Activated CD8-positive, alpha-beta T cell treated with anti-CD3 and anti-CD28 coated beads for 36 hours (primary cell): ENCODE measurements at places on chromosomes 1 and 21. TPM values are rescaled to one million over a fixed set of nuclear protein-coding genes. Genes with fewer than 3 reads are reported as not detected.

DNA sequence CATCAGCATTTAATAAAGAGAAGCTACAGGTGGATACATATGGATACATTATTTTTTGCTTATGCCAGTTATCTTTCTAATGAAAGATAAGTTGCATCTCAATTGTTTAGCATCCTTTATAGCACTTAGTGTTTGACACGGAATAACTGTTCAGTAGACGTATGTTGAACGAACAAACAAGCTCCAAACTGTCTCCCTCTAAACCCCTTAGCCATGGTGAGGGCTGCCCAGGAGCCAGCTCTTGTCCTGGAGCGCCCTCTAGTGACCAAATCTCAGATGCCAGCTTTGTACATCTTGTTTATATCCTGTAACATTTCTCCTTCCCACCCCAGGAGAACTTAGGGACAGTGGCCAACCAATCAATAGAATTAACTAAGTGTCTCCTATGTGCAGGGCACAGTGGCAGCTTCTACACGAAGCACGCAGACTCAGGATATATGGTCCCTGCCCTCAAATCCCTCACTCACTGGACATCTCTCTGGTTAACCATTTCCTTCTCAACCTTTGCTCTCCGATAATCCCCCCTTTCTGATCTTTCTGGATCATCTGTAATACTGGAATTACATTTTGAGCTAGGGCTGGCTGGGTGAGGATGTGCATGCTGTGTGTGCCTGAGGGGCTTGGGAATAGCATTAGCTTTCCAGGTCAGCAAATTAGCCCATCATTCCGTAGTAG is 22.9 kb downstream of the KCNA10 start:
- no peak overlapping the region for H3K4me3 ChIP-seq
- H3K27me3 ChIP-seq: no peaks in the 10 kb centered on the region
- no peaks in the 10 kb centered on the region for H3K36me3 ChIP-seq

DNA sequence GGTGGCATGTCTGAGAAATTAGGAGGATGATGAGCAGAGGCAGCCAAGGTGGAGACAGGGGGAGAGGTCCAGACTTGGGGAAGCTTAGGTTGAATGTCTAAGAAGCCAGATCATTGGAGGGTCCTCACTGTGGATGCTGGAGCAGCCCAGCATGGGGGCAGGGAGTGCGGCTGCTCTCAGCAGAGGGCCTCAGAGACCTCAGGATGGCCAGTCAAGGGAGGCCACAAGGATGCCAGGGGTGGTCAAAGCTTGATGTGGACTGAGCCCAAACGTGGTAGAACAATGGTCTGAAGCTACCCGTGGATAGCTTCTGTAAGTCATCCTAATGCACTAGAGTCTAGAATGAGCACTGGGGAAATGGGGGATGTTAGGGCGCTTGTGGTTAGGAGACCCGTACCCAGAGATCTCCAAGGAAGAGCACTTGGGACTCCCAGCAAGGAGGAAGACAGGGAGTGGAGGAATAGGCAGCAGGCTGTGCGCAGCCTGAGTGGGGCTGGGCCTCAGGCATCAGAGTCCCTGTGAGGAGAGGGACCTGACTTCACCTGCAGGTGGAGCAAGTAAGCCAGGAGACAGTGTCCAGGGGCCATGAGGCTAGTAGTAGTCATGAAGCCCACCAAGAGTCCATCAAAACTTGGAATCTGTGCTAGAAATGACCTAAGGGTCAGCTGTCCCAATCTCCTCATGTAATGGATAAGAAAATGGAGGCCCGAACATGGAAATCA is 4.3 kb upstream of the S100A9 start:
- peaks cover 5% of the 10 kb centered on the region for H3K4me1 ChIP-seq
- peak; percentile 16 for DNase-seq
- peaks cover 4% of the 10 kb centered on the region for H3K27me3 ChIP-seq
- no peak overlapping the region for H3K27ac ChIP-seq
- H3K36me3 ChIP-seq: no peaks in the 10 kb centered on the region

DNA sequence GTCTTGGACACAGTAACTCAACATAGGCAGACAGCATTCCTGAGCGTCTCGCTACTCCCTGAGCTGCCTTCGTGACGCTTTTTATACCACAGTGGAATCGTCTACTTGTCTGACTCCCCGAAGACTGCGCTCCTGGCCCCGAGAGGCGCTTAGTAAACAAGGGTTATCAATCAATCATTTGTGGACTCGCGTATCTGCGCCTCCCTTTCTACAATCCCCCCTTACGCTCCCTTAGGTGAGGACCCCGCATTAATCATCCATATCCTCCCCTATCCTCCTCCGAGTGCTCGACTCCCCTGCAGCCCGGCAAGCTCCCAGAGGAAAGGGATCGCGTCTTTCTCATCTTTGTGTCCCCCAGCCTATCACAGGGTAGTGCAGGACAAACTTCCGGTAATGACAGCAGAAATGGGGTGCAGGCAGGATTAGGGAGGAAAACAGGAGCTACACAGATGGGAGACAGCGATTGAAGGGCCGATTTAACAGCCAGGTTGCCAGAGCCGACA is 522 bp downstream of the TMEM59 start:
- H3K4me3 ChIP-seq: no peak overlapping the region
- peaks cover 37% of the 10 kb centered on the region for H3K4me1 ChIP-seq
- peak; percentile 43 for DNase-seq

GRCh38 chr1:153907134-153907533 is 15.6 kb downstream of the GATAD2B start:
- no peak overlapping the region for H3K4me3 ChIP-seq
- DNase-seq: no peak
- peak overlapping the region; percentile 35 for H3K27ac ChIP-seq
- peaks cover 29% of the 10 kb centered on the region for H3K36me3 ChIP-seq
- H3K27me3 ChIP-seq: no peaks in the 10 kb centered on the region

DNA sequence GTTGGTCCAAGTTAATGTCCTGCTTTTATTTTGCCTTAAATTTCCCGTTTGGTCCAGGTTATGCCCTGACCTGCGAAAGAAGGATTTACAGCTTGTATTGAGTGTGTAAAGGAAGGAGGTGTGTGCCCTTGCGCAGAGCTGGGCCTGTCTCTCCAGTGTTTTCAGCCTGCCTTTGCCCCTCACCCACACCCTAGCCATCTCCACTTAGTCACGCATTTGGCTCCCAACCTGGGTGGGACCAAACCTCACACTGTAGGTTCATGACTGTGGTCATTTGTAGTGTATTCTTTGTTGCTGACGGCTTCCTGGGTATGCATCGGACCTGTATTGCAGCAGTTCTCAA is 572 bp upstream of the SRSF10 start:
- peaks cover 31% of the 10 kb centered on the region for H3K4me1 ChIP-seq
- DNase-seq: peak; percentile 81
- H3K4me3 ChIP-seq: peak overlapping the region; percentile 98
- peaks cover 41% of the 10 kb centered on the region for H3K36me3 ChIP-seq
- H3K27ac ChIP-seq: peak overlapping the region; percentile 98
- H3K27me3 ChIP-seq: no peaks in the 10 kb centered on the region

DNA sequence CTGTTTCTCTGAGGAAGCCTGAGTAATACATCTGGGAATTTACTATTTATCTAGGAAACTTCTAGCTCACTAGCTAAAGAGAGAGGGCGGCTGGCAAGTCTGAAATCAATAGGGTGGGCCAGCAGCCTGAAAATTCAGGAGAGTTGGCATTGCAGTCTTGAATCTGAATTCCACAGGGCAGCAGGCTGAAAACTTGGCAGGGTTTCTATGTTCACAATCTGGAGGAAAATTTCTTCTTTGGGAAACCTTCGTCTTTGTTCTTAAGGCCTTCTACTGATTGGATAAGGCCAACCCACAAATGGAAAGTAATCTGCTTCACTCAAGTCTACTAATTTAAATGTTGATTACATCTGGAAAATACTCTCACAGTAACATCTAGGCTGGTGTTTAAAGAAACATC is 101.0 kb upstream of the COG2 start:
- H3K27me3 ChIP-seq: peaks cover 8% of the 10 kb centered on the region
- no peak overlapping the region for H3K27ac ChIP-seq
- DNase-seq: no peak
- no peaks in the 10 kb centered on the region for H3K4me1 ChIP-seq
- no peaks in the 10 kb centered on the region for H3K36me3 ChIP-seq
- H3K4me3 ChIP-seq: no peak overlapping the region

GRCh38 chr1:20731057-20731991 is 1.2 kb downstream of the SH2D5 start:
- peaks cover 4% of the 10 kb centered on the region for H3K36me3 ChIP-seq
- peaks cover 15% of the 10 kb centered on the region for H3K4me1 ChIP-seq
- peak overlapping the region; percentile 68 for H3K4me3 ChIP-seq
- DNase-seq: peak; percentile 26
- peaks cover 26% of the 10 kb centered on the region for H3K27me3 ChIP-seq

DNA sequence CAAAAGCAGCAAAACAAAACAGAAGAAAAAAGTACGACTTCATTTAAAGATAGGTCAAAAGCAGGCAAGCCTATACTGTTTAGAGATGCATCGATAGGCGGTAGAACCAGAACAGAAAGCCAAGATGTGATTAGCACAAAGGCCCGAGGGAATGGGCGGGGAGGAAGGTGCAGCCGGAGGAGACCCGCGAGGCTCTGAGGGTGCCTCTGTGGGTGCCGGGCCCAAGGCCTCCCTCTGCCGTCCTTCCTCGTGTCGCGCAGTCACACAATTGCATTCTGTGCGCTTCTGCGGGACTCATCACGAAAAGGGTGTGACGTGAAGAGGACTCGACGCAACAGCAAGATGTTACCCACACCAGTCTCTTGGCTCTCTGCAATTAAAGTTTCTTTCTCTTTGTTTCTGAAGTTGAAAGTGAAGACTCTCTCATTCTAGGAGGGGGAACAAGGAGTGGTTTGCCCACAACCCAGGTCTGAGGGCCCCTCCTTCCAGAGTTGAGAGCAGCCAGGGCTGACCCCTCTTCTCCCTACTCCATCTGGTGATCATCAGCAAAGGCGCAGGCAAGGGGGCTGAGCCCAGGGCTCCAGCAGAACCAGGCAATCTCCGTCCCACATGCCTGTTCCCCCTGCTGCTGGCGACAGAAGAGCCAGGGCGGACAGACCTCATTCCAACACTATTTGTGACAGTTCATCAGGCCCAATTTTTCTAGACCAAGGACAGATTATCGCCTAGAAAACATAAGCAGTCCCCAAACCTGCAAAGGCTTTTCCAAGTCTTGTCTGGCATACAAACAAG is 41.0 kb downstream of the NPHP4 start:
- H3K36me3 ChIP-seq: peaks cover 18% of the 10 kb centered on the region
- H3K27me3 ChIP-seq: no peaks in the 10 kb centered on the region
- DNase-seq: no peak
- peaks cover 14% of the 10 kb centered on the region for H3K4me1 ChIP-seq

DNA sequence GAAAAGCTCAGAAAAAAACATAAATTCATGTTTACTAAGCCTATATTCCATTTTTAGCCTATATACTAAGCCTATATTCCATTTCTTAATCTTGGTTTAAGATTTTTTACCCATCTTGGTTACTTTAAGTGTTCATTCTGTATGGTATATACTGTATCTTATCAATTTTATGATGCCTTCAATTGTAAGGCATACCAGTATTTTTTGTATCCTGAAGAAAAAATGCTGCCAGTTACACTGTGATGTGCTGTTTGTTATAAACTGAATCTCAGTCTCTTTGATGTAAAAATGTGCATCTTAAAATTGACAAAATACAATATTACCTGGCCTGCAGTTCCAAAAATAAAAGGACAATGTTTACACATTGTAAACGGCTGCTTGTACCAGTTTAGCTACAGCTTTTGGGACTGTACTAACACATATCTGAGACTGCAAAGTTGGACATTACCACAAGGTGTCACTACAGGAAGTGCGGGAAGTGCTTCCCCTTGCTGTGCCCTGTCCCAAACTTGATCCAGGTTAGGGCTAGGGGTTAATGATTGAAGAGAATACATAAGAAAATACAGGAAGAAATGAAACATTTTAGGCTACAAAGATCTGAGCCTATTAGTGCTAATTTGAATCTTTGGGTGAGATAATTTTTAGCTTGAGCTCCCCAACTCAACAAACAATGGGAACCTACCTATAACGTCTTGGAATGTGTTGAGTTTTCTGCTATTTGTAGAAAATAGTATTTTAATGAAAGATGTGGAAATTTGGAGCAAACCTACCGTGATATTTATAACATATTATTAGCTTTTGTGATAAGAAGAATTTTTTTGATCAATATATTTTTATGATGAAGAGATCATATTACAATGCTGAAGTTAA is 108.9 kb downstream of the LBR start:
- no peak overlapping the region for H3K27ac ChIP-seq
- peak; percentile 26 for DNase-seq
- H3K4me1 ChIP-seq: no peaks in the 10 kb centered on the region
- no peak overlapping the region for H3K4me3 ChIP-seq
- H3K27me3 ChIP-seq: peaks cover 1% of the 10 kb centered on the region

GRCh38 chr1:29355375-29355774 is 119.1 kb downstream of the PTPRU start:
- H3K4me3 ChIP-seq: no peak overlapping the region
- H3K27ac ChIP-seq: no peak overlapping the region
- DNase-seq: peak; percentile 4

- DNase-seq: no peak
- no peaks in the 10 kb centered on the region for H3K4me1 ChIP-seq
- no peak overlapping the region for H3K27ac ChIP-seq
- no peaks in the 10 kb centered on the region for H3K36me3 ChIP-seq
Observed at GRCh38 chr1:165329104-165329503, 27.4 kb downstream of the LMX1A start.

- no peak overlapping the region for H3K27ac ChIP-seq
- peaks cover 4% of the 10 kb centered on the region for H3K4me1 ChIP-seq
- no peaks in the 10 kb centered on the region for H3K36me3 ChIP-seq
- no peaks in the 10 kb centered on the region for H3K27me3 ChIP-seq
Observed at GRCh38 chr1:41708332-41708731, 210.4 kb downstream of the HIVEP3 start.

- DNase-seq: no peak
- no peak overlapping the region for H3K4me3 ChIP-seq
- H3K36me3 ChIP-seq: peaks cover 3% of the 10 kb centered on the region
- H3K27me3 ChIP-seq: no peaks in the 10 kb centered on the region
- H3K27ac ChIP-seq: peak overlapping the region; percentile 50
Observed at GRCh38 chr1:150385537-150386445, 21.8 kb downstream of the RPRD2 start.

GRCh38 chr21:14826630-14827029 is 238.2 kb downstream of the NRIP1 start:
- H3K27ac ChIP-seq: no peak overlapping the region
- no peak for DNase-seq
- H3K36me3 ChIP-seq: no peaks in the 10 kb centered on the region
- H3K4me1 ChIP-seq: peaks cover 14% of the 10 kb centered on the region
- no peak overlapping the region for H3K4me3 ChIP-seq

DNA sequence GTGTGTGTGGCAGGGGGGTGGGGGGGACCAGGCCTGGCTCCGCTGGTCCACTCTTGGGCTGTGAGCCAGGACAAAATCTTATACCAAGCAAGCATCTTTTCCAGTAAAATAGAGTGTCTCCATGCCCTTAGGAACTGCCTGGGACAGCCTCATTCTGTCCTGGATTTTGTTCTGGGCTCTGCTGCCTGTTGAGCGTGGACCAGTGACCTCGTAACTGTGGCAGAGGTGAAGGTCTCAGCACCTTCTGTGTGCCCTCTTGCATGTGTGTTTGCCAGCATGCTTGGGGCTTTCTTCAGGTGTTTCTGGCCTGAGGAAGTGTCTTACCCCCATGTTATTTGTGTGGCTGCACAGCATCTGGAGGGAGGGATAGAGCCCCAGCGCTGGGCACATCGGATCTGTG is 45.7 kb downstream of the GALNT2 start:
- H3K27me3 ChIP-seq: no peaks in the 10 kb centered on the region
- peak overlapping the region; percentile 8 for H3K27ac ChIP-seq
- peaks cover 25% of the 10 kb centered on the region for H3K36me3 ChIP-seq
- H3K4me3 ChIP-seq: no peak overlapping the region
- no peak for DNase-seq

GRCh38 chr1:99216956-99217355 is 47.3 kb upstream of the PLPPR4 start:
- H3K4me3 ChIP-seq: no peak overlapping the region
- no peaks in the 10 kb centered on the region for H3K4me1 ChIP-seq
- H3K36me3 ChIP-seq: no peaks in the 10 kb centered on the region
- DNase-seq: no peak
- H3K27me3 ChIP-seq: peaks cover 3% of the 10 kb centered on the region

The SPOCD1 gene
- total RNA-seq: not detected

The GNL2 gene
- 76.4 TPM for total RNA-seq

The CNR2 gene
- total RNA-seq: 0.25 TPM

The C4BPA gene
- total RNA-seq: not detected

The MYOC gene
- not detected for total RNA-seq
